ENCODE measurements at places on chromosomes 6 and 20.

DNA sequence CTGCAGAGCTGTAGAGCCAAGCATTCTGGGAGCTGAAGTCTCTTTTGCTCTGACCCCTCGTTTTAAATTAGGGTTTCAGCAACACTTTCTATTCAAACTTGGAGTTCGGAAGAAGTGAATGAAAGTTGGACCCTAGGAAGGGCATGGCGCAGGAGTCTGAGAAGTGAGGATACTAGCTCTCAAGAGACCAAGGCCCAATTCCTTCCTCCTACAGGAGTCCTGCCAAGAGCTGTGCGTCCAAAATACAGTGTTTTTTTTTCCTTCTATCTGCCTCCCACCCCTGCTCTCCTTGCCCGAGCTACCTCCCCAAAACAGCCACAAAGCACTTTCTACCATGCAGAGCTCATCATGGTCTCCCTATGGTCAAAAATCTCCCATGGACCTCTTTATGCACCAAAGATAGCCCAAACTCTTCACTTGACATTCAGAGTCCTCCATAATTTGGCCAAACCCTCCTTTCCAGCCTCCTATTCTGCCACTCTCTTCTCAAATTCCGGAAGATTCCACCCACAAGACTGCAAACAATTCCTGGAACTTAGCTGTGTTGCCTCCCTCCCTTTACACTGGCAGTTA lies 649 bp upstream of the CSNK2A1 start:
- no peak for DNase-seq

GRCh38 chr6:108762394-108762793 lies 85.8 kb upstream of the ARMC2 start:
- DNase-seq = no peak

- no peak for DNase-seq
Measured at GRCh38 chr6:46331461-46331860, 159.8 kb downstream of the RCAN2 start.

DNA sequence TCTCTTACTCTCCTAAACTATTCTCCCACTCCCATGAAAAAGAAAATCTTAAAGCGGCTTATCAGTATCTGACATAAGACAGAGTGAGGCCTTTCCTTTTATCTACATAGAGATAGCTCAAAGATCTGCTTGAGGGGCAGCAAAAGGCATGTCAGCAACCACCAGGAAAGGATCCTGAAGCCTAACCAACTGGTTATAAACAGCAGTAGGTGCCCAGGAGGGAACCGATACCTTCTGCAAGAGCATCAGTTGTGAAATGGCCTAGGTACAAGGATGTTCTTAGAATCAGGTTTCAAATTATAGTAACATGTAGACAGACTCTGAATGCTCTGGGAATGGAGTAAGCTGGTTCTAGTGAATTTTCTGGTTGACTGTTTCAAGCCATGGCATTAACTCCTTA lies 21.4 kb downstream of the JARID2 start:
- no peak for DNase-seq

DNA sequence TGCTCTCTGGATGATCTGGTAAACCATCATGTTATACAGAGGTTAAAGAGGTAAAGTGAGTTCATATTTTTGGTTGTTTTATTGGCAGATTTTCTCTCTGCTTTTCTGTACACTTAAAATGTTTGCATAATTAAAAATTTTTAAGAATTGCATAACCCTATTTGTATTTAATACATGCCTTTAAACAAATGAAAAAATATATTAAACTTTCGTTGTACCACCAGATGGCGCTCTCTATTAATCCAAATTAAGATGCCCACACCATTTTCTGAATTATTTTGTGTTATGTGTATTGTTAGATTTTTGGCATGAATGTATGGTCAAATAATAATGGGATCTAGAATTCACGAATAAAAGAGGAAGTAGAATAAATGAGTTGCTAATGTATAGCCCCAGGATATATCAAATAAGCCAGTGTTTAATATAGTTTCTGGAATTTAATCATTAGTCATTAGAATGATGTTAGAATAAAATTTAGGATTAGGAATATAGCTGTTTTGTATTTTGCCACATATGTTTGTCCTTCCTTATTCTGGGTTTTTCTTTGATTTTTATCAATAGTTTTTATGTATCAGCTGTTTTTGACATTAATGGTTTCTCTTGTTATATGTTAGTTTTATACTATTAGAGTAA lies 38.9 kb downstream of the SMAP1 start:
- no peak for DNase-seq

- no peak for DNase-seq
Measured at GRCh38 chr6:69820018-69820417, 23.2 kb upstream of the LMBRD1 start.

DNA sequence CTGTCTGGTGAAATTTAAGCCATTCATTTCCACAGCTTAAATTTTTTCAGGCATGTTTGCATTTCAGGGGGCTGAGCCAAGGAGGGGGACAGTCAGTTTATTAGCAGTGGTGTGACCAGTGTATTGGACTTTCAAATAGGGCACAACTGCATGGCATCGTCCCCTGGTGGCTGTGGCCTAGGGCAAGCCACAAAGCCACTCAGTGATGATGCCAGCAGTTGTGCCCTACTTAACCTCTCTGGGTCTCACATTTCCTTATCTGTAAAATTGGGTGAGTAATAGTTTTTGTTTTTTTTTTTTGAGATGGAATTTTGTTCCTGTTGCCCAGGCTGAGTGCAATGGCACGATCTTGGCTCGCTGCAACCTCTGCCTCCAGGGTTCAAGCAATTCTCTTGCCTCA lies 48.0 kb downstream of the CDC5L start:
- DNase-seq = no peak

GRCh38 chr6:106735136-106735633 lies 105.8 kb downstream of the QRSL1 start:
- DNase-seq = no peak

Data from omental fat pad (tissue), 4 donors.